ENCODE measurements at places on chromosomes 5 and 9.

- DNase-seq: no peak
Observed at GRCh38 chr5:181107699-181108098, 23.3 kb downstream of the OR2V1 start.

GRCh38 chr5:142063878-142064331, 44.7 kb upstream of the NDFIP1 start:
- DNase-seq: no peak

- no peak for DNase-seq
Observed at GRCh38 chr5:5783021-5783420, 360.5 kb downstream of the ICE1 start.

DNA sequence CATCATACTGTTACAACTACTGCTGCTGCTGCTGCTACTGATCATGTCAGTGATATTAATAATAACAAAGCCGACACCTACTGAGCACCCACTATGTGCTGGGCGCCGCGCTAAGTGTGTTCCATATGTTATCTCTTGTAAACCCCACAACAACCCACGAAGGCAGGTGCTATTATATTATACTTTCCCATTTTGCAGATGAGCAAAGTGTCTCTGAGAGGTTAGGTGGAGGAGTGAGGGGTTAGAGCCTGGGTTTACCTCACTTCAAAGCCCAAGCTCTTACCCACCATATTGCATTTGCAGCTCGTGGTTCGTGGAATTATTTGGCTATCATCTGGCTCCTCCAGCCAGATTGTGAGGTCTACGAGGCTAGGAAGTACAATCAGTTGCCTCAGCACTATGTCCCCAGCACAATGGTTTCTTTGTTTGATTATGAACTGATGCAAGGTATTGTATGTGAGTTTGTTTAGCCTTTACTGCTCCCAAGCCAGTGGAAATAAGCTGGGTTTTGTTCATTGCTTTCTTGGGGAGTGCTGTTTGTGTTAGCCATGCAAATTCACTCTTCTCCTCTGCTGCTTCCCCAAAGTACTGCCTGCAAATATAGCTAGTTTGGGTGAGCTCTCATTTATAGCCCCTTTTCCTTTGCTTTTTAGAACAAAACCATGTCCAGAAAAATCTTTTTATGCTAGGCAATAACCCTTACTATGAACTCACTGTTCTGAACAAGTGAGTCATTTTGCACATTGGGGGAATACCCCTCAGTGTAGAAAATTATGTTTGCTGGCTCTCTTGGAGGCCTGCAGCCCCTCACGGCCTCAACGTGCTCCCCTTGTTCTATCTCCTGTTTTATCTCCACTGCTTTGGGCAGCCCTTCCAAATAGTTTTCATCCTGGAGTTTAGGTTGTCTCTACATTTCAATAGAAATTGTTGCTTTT, 47.9 kb downstream of the ALG2 start:
- DNase-seq: peak; percentile 79

GRCh38 chr9:112218908-112219307, 43.8 kb upstream of the SUSD1 start:
- DNase-seq: no peak

- no peak for DNase-seq
Observed at GRCh38 chr5:87354496-87354895, 58.2 kb downstream of the CCNH start.

DNA sequence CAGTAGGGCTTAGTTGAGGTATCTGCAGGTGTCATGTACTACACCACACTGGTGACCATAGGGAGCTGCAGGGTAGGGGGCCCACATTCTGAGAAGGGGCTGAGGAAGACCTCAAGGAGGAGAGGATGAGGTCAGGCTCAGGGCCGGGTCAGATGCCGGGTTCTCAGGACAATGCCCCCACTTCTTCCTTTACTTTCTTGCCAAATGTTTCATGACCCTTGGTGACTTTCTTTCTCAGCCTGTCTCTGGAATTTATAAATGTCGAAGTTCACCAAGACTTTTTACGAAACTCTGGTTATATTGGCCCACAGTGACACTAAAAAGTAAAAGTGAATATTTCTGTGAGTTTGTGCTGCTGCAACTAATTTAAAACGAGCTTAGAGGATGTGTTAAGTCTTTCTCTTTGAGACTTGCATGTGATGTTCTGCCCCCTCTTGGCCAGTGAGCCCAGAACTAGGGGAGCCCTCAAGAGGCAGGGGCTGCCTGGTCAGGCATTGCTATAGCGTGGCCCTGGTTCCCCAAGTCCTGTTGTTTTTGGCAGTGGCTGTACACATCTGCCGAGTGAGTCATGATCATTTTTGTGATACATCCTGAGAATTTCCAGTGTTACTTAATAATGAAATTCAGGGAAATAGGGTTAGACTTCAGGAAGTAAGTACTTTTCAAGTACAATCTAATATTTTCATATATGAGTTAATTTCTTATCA, 11.2 kb downstream of the ACO1 start:
- DNase-seq: no peak
